ENCODE measurements at places on chromosomes 12 and 14.
A peak's percentile ranks its signal among the peaks of the same experiment; 100 is the strongest.

GRCh38 chr14:75832621-75833297 lies 149.0 kb downstream of the TGFB3 start:
- DNase-seq, result peak; percentile 82

- DNase-seq, result peak; percentile 49
Measured at GRCh38 chr12:4275016-4275869, 1.7 kb downstream of the CCND2 start.

DNA sequence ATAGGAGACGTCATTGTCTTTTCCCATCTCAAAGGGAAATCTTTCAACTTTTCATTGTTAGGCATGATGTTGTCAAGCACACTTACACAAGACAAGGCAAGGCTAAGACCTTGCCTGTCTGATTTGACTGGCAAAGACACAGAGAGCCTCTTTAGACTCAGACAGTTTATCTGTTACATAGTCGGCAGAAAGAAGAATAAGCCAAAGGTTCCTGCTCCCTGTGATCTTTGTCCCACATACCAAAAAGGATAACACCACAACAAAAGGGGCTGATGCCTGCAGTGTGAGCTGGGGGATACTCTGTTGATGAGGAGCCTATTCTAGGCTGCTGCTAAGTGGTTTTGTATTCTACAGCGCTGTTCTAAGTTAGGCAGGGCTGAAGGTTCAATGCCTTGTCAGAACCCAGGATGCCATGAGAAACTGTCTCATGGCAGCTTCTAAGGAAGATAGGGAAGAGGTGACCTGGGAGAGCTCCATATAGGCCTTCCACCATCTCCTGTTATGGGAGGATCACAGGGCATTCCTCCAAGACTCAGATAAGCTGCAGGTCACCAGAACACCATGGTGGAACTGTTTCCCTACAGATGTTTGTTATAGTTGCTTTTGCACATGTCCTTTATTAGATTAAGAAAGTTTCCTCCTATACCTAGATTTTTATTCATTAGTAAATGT lies 12.7 kb downstream of the ERC1 start:
- no peak for DNase-seq

DNA sequence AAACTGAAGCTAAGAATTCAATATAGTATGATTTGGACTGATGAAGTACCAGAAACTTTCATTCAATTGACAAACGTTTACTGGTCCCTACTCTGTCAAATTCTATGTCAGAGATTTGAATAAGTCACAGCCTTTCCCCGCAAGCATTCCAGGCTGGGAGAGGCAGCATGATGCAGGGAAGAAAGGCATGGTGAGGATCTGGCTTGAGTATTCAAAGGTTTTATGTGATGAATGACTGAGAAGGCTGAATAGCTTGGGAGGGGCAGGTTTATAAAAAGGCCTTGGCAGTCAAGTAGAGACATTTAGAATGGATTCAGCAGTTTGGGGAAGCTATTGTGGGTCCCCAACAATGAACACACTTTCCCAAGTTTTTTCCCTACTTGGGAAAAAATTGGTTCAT lies 431.8 kb downstream of the DPF3 start:
- DNase-seq, result no peak

- no peak for DNase-seq
Measured at GRCh38 chr14:72917094-72917802, 9.0 kb upstream of the DCAF4 start.

GRCh38 chr14:37197421-37198272 lies at the start of gene MIPOL1:
TSS of gene MIPOL1 (plus strand) at chr14:37197937. CDS start at chr14:37247889, 49,952 bp downstream.
- peak; percentile 89 for DNase-seq

DNA sequence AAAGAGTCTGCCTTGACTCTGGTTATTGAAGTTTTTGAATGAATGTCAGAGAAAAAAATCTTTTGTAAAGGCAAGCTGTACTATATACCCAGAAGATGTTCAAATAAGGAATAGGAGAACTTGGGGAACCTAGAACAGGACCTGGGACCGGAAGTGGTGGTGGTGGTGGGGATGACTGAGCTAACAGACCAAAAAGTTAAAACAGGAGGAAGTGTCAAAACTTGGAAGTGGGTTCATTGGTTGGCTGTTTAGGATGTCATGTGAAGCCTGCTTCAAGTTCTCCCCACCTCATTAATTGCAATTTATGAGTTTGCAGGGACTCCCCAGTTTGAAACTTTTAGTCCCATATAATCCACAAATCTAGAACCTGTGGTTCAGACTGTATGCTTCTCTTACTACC lies 26.2 kb downstream of the PLXNC1 start:
- no peak for DNase-seq

Data from fibroblast of skin of right biceps (primary cell).